Stimulated activated CD8-positive, alpha-beta memory T cell treated with anti-CD3 and anti-CD28 coated beads, Interleukin-15, amount 100 ng/mL, for 4 hours (primary cell): ENCODE measurements at places on chromosomes 1 and 21.

DNA sequence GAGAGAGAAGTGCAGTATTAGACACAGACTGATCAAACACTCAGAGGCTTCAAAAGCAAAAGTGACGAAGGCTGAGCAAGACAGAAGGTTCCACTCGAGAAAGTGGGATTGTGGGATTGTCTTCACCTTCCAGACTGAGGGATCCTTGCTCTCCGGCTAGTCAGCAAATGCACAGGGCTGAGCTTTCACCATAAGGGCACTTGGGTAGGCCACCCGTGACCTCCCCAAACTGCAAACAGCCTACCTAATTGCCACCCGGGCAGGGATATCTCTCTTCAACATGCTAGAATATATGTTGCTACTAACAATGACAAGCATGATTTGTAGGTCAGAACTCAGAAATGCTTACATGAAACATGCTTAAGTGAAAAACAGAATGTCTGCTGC is 35.3 kb upstream of the RIPK4 start:
- no peak for DNase-seq

GRCh38 chr1:116396769-116397168 is 23.7 kb downstream of the ATP1A1 start:
- DNase-seq = no peak

DNA sequence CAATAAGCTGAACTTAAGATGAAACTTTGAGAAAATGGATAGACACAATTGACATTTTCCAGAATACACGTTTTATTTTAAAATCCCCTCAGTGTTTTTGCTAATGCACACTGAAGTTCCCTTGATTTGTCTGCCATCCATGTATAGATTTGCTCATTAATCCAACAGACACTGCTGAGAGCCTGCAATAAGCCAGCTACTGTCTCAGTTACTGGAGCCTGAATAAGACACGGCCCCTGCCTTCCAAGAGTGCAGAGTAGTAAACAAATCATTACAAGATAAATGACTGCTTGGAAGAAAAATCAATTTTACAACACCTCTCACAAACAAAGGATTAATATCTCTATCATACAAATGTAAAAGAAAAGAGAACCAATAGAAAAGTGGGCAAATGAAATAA is 130.1 kb downstream of the TLR5 start:
- no peak for DNase-seq

DNA sequence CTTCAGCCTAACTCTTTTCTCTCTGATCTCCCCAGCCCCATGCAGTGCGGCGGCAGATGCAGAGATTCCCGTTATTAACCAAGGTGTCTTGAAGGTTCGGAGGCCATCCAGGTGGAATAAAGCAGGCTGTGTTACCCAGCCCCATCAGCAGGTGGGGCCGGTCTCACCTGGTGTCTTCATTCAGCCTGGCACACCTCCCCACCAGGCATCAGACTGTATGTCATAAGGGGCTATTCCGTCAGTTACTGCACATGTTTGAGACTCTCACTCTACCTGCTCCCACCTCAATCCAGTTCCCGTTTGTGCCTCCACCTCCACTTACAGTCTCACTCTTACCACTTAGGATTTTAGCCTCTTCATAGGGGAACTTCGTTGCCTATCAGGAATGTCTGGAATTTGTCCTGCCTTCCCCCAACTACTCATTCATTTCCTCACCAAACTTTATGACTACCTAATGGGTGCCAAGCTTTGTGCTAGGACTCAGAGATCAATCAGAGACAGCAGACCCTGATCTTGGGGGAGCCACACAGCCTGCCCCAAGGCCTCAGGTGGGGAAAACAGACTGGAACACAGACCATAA is 170.2 kb downstream of the PLPP3 start:
- no peak for DNase-seq

DNA sequence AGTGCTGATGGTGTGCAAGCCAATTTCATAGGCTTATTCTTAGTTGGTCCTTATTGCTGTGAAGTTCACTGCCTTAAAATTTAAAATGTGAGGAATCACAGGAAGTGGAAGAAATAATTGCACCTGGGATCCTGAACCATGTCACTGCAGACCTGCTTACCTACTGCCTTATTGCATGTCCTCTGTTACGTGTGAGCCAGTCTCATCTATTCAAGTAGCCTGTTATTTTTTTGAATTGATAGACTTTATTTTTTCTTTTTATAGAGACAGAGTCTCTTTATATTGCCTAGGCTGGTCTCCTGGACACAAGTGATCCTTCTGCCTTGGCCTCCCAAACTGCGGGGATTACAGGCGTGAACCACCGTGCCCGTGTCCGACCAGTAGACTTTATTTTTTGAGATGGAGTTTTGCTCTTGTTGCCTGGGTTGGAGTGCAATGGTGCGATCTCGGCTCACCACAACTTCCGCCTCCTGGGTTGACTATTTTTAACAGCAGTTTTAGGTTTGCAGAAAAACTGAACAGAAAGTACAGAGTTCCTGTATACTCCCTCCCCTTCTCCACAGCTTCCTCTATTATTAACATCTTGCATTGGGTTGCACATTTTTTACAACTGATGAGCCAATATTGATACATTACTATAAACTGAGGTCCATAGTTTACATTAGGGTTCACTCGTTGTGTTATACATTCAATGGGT is 14.0 kb upstream of the DISC1 start:
- peak; percentile 17 for DNase-seq

DNA sequence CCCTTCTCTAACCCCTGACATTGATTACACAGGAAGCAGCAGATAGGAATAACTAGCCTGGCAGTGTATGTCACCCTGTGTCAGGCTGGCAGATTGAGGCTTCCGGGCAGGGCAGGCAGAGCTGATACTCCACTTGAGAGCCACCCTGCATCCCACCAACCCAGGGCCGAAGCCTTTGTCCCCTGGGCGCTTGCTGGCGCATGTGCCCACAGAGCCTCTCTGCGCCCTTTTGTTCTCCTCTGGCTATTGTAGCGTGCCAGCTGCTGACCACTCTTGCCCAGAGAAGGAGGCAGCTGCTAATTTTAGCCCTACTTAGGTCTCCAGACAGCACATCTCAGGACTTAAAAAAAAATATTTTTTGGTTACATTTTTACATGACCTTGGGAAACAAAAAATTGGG is 304.9 kb downstream of the HHAT start:
- DNase-seq = no peak

- no peak for DNase-seq
Observed at GRCh38 chr21:36723371-36723881, 24.5 kb downstream of the SIM2 start.

- DNase-seq = no peak
Observed at GRCh38 chr1:145777357-145778145, 46.3 kb downstream of the RNF115 start.

- DNase-seq = no peak
Observed at GRCh38 chr1:24236789-24237371, 49.8 kb upstream of the IFNLR1 start.

- DNase-seq = no peak
Observed at GRCh38 chr1:39272798-39273469, 68.4 kb downstream of the MACF1 start.
